ENCODE measurements at places on chromosomes 1 and 21.

- no peak for DNase-seq
Measured at GRCh38 chr1:89503690-89504089, 20.9 kb upstream of the LRRC8B start.

GRCh38 chr1:228778961-228779360 is 43.7 kb downstream of the RHOU start:
- DNase-seq, result no peak

GRCh38 chr1:201354151-201354900 is 23.2 kb downstream of the TNNT2 start:
- no peak for DNase-seq

- no peak for DNase-seq
Measured at GRCh38 chr1:98188774-98189173, 267.9 kb upstream of the DPYD start.

DNA sequence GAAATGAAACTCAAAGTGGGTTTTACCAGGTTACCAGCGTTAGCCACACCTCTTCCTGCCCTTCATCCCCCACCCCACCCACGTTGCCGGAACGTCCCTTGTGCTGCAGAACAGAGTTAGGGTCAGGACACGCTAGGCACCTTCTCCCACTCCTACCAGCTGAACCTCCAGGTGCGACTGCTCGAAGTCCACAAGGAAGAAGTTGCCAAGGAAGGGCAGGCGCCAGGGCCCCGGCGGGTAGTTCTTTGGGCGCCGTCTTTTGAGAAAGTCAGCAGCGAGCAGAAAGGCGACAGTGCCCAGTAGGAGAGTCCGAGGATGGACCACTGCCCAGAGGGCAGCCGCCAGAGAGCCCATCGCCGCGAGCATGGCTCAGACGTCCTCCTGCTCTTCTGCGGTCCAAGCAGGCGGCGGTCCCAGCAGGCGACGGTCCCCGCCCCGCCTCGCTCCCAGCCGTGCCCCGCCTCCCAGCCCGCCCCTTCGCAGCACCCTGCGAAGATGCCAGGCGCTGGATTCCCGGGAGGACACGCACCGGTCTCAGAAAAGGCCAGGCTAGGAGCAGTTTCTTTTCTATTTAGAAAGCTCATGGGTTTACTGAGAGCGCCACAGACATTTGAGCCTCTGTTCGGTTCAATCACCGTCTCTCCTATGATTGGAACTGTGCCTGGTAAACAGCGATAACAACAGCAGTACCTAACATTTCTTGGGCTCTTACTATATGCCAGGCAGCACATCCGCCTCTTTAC is at the start of gene CYP2J2:
CYP2J2 (minus strand) TSS at position 393 of the 743 bp plus-strand sequence; CDS start at position 366, 27 bp downstream.
- DNase-seq, result no peak

DNA sequence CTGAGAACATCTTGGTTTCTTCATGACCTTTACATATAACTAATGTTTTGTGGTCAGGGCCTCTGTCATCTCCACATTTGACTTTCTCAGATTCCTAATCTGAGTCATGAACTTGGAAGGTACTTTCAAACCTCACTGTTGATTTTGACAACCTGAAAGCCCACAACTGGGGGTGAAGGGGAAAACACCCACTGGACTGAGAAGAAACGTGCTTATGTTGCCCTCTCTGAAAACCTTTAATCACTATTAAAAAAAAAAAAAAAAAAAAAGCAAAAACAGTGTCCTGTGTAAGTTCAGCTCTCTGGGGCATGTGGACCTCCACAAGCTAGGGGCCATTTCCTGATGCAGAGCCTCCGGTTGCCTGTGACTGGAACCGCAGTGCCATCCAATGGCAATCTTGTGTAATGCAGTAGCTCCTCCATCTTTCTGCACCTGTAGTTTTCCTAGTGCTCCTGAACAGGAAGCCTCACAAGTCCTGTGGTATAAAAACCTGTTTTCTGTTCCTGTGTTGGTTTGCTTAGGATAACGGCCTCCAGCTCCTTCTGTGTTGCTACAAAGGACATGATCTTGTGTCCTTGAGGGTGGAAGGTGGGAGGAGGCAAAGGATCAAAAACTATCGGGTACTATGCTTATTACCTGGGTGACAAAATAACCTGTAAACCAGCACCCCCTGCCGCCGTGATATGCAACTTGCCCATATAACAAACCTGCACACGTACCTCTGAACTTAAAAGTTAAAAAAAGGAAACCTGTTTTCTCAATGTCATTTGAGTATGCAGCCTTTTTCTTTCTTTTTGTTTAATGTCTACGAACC is 124.5 kb downstream of the ZNF648 start:
- peak; percentile 84 for DNase-seq

- no peak for DNase-seq
Measured at GRCh38 chr1:151739590-151740355, 18.5 kb downstream of the RIIAD1 start.

DNA sequence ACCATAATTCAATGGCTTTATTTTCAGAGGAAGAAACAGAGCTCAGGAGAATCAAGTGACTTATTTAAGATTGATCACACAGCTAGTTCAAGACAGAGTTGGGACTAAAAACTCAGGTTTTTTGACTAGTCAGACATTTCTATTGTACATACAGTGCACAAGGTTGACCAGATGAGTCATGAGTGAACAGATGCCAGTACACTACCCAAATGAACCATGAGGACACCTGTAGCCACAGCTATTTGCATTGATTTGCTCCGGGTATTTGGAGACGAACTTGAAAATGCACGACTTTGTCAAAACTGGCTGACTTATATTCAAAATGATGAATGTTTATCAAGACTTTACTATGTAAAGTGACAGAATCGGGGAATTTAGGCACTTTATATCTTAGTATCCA is 161.7 kb upstream of the ST6GALNAC5 start:
- no peak for DNase-seq

GRCh38 chr1:95196017-95196416 is 38.0 kb upstream of the RWDD3 start:
- no peak for DNase-seq

DNA sequence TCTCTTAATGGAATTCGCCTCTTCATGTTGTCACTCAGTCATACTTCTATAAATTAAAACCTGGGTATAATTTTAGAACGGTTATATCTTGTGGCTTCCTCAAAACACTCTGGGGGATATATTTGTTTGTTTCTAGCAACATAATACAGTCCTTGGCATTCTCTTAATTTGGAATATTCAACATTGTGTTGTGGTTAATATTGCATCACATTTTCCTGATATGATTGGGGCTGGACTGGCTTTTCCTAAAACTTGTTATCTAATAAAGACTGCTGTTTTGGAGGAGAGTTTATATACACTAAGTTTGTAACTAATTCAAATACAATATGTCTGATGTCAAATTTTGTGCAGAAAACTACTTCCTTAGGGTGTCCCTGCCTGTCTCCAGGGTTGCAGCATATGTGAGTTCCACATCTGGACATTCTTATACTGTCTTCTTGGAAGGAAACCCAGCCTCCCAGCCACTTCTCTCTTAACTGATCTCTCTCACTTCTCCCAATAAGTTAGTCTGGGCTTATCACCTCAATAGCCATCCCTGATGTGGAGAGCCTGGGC is 892.6 kb downstream of the MRPL39 start:
- DNase-seq, result no peak

Data from NCI-H1417 treated with DMSO at 0.1 percent for 48 hours (cell line).